ENCODE measurements at places on chromosomes 3 and 15.

- DNase-seq: no peak
These were observed 3.5 kb downstream of the LRRC15 start for GRCh38 chr3:194365978-194366490.

DNA sequence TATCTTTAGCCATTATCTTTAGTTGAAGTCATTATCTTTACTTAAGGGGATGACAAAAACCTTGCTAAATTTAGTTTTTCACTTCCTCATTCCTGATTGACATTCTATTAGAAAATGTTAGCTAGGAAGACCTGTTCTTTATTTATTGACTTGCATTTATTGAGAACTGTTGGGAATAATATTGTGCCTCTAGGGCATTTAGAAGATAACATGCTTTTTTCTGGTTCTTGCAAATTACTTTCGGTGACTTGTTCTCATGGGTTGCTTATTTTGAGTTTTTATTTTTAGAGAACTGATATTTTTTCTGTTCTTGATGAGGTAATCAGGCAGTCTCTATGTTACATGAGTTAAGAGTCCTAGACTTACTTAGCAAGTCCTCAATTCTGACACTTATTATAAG, 48.3 kb upstream of the CTDSPL start:
- DNase-seq: no peak

DNA sequence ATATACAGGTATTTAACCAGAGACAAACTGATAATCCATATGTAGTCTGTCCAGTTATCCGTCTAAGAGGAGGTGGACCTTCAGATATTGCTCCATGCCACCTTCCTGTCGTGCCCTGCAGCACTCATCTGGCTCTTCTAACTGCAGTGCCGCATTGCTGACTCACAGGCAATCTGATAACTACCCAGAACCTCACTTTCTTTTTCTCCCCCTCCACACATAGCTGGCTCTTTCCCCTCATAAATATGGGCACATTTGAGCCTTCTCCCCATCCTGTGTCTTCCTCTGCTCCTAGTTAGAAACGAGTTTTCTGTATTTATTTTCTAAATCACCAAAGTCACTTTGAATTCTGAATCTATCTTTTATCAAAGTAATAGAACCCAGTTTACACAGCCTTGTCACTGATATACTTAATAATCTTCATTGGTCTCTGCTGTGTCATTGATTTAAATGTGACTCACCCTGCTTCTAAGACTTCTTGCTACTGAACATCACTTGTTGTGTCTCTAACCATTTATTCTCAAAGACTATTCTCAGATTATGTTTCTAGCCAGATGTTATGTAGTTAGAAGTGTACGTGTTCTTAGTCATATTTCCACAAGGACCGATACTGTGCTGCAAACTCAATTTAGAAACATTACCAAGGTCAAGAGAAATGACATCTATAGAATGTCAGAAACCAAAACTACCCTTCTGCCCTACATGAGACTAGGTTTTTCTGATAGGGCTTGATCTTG, 17.4 kb upstream of the KCNMB2 start:
- DNase-seq: no peak

- no peak for DNase-seq
These were observed 236.2 kb downstream of the TLE3 start for GRCh38 chr15:69861331-69862171.

- DNase-seq: no peak
These were observed at the start of gene ECE2 for GRCh38 chr3:184275961-184276910. Gene ECE2 (plus strand): TSS chr3:184276022. CDS start chr3:184276154, 132 bp downstream.

Data from kidney epithelial cell (primary cell).